Panc1 (cell line): ENCODE measurements at places on chromosomes 11 and 22.

- H3K27me3 ChIP-seq = no peaks in the 10 kb centered on the region
- H3K27ac ChIP-seq = peak overlapping the region; percentile 52
- no peak for DNase-seq
- H3K4me1 ChIP-seq = peaks cover 16% of the 10 kb centered on the region
- peak overlapping the region; percentile 89 for H3K4me3 ChIP-seq
Measured at GRCh38 chr11:130449996-130450769, 1.7 kb downstream of the ADAMTS15 start.

GRCh38 chr11:2509481-2510001, 64.7 kb downstream of the KCNQ1 start:
- H3K36me3 ChIP-seq = no peaks in the 10 kb centered on the region
- no peaks in the 10 kb centered on the region for H3K4me1 ChIP-seq
- no peak overlapping the region for H3K4me3 ChIP-seq
- H3K27ac ChIP-seq = no peak overlapping the region

DNA sequence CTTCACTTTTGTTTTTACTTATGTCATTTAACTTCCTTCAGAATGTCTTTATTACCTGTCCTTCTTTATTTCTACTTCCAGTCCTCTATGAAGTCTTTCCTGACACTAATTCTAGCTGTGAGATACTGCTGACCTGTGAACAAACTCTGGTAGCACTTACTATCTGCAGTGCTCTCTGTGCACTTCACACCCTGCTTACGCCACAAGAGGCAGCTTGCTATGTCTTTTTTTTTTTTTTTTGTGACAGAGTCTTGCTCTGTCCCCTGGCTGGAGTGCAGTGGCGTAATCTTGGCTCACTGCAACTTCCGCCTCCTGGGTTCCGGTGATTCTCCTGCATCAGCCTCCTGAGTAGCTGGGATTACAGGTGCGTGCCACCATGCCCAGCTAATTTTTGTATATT, 10.7 kb downstream of the STIM1 start:
- peaks cover 29% of the 10 kb centered on the region for H3K4me1 ChIP-seq
- DNase-seq = no peak
- no peak overlapping the region for H3K4me3 ChIP-seq
- H3K27me3 ChIP-seq = no peaks in the 10 kb centered on the region

DNA sequence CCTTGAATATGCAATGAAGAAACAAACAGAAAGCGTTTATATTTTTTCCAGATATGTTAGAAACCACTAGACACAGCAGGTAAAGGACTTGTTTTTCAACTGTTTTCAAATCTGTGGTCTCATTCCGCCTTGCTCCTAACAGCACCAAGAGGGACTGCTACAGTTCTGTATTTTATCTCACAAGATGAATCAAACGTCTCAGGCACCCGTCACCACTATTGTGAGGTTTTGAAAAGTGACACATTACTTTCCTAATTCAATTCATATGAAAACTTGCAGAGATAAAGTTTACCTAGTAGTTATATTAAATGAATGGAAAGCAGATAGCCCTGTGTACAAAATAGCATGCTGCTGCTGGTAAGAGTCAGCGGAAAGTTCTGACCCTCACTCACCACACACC, 386.3 kb downstream of the ETS1 start:
- H3K36me3 ChIP-seq = no peaks in the 10 kb centered on the region
- no peak for DNase-seq
- H3K4me1 ChIP-seq = no peaks in the 10 kb centered on the region
- no peak overlapping the region for H3K27ac ChIP-seq
- no peaks in the 10 kb centered on the region for H3K27me3 ChIP-seq

GRCh38 chr11:12999597-12999996, 9.5 kb upstream of the RASSF10 start:
- no peaks in the 10 kb centered on the region for H3K4me1 ChIP-seq
- no peak overlapping the region for H3K27ac ChIP-seq
- H3K27me3 ChIP-seq = peaks cover 17% of the 10 kb centered on the region

GRCh38 chr22:44160421-44160820, 20.3 kb upstream of the PARVG start:
- no peak overlapping the region for H3K27ac ChIP-seq
- no peak for DNase-seq
- no peaks in the 10 kb centered on the region for H3K27me3 ChIP-seq

DNA sequence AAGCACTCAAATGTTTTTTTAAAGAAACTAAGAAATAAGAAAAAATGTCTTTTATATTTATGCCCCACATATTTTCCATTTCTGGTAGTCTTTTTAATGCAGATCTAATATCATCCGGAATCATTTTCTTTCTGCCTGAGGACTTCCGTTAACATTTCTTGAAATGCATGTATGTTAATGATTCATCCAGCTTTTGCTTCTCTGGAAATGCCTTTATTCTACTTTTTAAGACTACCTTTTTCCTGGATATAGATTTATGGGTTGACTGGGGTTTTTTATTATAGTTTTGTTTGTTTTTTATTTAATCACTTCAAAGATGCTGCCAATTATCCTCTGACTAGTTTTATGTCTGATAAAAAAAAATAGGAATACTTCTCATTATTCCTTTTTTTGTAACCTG, 57.1 kb upstream of the LDLRAD3 start:
- H3K27ac ChIP-seq = no peak overlapping the region
- no peak for DNase-seq
- no peaks in the 10 kb centered on the region; the same call in 1 of the 2 replicates for H3K27me3 ChIP-seq

GRCh38 chr11:66562275-66562674, 6.1 kb downstream of the CTSF start:
- H3K4me3 ChIP-seq = no peak overlapping the region
- H3K27ac ChIP-seq = no peak overlapping the region
- H3K4me1 ChIP-seq = no peaks in the 10 kb centered on the region
- no peaks in the 10 kb centered on the region; the same call in 1 of the 2 replicates for H3K27me3 ChIP-seq
- no peaks in the 10 kb centered on the region for H3K36me3 ChIP-seq

DNA sequence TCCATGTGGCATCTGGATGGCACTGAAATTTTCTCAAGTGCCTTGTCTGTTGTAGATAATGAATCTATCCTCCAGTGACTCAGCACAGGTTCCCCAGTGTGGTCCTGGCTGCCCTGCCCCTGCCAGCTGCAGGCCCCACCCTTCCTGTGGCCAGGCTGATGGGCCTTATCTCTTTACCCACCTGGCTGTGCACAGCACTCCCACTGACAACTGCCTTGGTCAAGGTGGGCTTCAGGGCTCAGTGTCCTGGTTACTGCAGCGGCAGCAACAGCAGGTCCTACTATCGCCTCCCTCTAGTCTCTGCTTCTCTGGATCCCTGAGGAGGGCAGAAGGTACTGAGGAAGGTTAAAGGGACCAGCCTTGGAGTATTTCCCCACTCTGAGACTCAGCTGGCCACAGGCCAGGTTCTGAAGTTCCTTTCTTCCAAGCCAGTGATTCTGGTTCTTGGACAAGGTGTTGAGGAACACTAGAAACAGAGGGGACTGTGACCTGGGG, 3.1 kb downstream of the HMBS start:
- no peaks in the 10 kb centered on the region; the same call in 1 of the 2 replicates for H3K36me3 ChIP-seq
- H3K27me3 ChIP-seq = no peaks in the 10 kb centered on the region
- H3K4me3 ChIP-seq = no peak overlapping the region
- H3K4me1 ChIP-seq = peaks cover 17% of the 10 kb centered on the region
- no peak overlapping the region for H3K27ac ChIP-seq
- no peak for DNase-seq

DNA sequence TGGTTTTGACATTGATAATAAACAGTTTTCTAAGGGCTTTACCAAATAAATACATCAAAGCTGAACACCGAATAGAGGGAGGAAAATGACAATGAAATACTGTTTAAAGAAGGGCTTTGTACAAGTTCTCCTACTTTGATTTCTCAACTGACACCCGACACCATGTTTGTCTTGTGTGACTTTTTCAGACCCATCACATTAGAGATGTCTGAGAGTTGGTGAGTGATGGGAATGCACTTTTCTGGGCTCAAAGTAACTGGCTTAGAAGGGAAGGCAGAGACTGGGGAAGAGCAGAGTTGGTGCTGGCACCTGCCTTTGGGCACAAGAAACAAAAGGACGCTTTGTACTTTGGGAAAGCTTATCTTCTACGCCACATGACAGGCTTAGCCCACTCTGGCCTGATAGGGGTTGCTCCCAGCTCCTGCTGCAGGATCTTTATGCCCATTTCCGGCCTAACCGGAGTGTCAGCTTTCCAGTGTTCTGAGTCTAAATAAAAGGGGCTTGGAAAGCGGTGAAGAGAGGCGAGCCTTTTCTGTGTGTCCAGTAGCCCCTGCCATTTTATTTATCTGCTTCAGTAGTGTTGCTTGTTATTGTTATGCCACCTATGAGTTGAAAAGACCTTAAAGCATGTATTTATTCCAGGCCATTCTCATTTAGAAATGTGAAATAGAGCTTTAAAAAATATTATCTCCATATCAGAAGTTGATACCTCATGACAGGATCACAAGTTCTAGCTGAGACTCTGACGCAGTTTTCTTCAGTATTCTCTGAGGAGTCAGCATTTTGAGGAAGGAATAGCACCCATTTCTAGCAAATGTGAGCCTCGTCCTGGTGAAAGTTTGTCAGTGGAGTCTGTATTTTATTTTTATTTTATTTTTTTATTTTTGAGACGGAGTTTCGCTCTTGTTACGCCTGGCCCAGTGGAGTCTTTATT, 24.2 kb downstream of the KREMEN1 start:
- no peaks in the 10 kb centered on the region for H3K4me1 ChIP-seq
- no peak overlapping the region for H3K4me3 ChIP-seq
- no peaks in the 10 kb centered on the region for H3K27me3 ChIP-seq
- DNase-seq = no peak
- no peak overlapping the region for H3K27ac ChIP-seq

DNA sequence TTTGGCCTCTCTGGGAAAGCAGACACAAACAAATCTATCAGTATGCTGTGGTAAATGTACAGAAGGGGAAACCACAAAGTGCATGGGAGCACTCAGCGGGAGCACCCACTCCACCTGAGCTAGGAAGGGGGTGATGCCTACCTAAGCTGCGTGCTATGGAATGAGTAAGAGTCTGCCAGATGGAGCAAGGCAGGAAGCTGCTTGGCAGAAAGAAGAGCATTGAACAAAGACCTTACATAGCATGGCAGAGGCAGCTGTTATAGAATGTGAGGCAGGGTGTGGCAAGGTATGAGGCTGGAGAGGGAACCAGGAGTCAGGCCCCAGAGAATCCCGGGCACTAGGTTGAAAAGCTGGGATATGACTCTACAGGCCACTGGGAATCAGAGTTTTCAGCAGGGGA, 13.8 kb upstream of the MTFP1 start:
- no peaks in the 10 kb centered on the region for H3K27me3 ChIP-seq
- H3K27ac ChIP-seq = no peak overlapping the region
- H3K4me1 ChIP-seq = no peaks in the 10 kb centered on the region
- no peak overlapping the region for H3K4me3 ChIP-seq

GRCh38 chr22:38180841-38181452, 683 bp downstream of the PLA2G6 start:
- peak overlapping the region; percentile 96 for H3K27ac ChIP-seq
- H3K4me3 ChIP-seq = peak overlapping the region; percentile 59
- peaks cover 45% of the 10 kb centered on the region for H3K4me1 ChIP-seq
- H3K36me3 ChIP-seq = no peaks in the 10 kb centered on the region
- no peaks in the 10 kb centered on the region for H3K27me3 ChIP-seq

DNA sequence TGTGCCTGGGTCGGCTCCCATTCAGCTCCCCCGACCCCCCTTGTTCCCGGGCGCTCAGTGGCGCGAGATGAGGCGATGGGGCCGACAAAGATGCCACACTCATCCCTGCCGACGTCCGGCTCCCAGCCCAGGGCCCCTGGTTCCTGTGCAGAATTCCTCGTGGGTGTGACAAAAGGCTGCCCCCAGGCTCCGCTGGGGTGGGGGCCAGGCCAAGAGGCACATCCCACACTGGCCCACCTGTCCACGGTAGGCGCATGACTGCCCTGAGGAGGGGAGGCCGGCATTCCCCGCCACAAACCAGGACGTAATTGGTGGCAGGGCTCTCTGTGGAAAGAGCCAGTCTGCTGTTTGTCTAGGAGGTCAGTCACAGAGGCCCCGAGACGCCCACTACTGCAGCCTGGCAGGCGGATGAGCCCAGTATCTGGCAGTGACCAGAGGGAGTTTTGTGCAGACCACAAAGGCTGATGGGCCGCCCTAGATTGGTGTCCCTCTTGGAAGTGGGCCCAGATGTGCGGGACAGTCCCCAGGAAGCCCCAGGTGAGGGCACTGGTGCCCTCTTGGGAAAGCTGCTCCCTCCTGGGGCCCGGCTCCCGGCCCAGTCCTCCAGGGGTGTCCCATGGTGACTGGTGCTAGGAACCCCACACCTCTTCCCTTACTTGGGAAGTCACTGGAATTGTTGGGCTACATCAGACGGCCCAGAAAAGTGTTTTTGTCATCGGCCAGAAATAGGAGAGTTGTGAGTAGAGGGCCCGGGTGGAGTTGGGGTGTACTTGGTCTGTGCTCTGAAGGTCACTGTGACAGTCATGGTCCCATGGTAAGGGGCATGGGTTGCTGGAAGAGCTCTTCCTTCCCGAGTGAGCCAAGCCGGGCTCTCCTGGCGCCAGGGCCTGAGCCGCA, 5.8 kb downstream of the CCND1 start:
- peaks cover 22% of the 10 kb centered on the region for H3K36me3 ChIP-seq
- peak overlapping the region; percentile 34; the same call in 1 of the 2 replicates for H3K27ac ChIP-seq
- H3K27me3 ChIP-seq = no peaks in the 10 kb centered on the region
- no peak overlapping the region for H3K4me3 ChIP-seq
- DNase-seq = no peak
- H3K4me1 ChIP-seq = peaks cover 28% of the 10 kb centered on the region

GRCh38 chr11:116049383-116049782, 545.2 kb upstream of the CADM1 start:
- peaks cover 6% of the 10 kb centered on the region for H3K27me3 ChIP-seq
- H3K4me1 ChIP-seq = no peaks in the 10 kb centered on the region
- DNase-seq = no peak
- no peak overlapping the region for H3K27ac ChIP-seq

DNA sequence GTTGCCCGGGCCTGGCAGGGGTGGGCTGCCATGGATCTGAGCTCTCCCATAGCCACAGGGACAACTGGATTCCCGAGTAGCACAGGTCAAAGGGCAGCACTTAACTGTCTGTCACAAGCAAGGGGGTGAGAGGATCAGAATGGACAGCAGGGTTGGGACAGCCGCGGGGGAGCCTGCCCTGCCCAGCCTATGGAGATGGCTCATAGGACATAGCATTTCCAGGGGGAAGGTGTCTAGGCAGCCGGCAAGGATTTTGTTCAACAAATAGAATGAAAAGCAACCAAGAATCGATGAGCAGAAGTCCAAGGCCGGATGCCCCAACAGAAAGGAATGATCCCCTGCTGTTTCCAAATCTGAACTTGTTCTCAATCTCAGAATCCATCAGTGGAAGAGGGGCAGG, 92.9 kb downstream of the RPS6KA4 start:
- no peaks in the 10 kb centered on the region for H3K36me3 ChIP-seq
- H3K4me3 ChIP-seq = no peak overlapping the region
- peaks cover 6% of the 10 kb centered on the region; the same call in 1 of the 2 replicates for H3K27me3 ChIP-seq
- DNase-seq = no peak

DNA sequence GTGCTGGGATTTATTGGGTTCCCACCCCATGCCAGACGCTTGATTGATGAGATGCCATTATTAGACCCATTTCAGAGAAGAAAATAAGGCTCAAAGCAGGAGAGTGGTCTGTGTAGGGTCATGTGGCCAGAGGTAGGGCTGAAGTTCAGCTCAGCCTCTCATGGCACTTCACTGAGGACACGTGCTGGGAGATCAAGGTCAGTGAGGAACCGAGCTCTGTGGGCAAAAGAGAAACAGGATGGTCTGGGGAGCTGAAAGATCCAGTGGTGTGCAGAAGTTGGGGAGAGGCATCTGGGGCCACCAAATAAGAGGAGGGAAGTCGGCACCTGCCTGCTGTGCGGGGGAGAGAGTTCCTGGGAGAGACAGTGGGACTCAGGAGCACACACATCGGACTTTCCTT, 19.6 kb downstream of the RHOD start:
- H3K27ac ChIP-seq = no peak overlapping the region
- H3K36me3 ChIP-seq = no peaks in the 10 kb centered on the region
- DNase-seq = no peak
- no peaks in the 10 kb centered on the region for H3K27me3 ChIP-seq
- no peaks in the 10 kb centered on the region; the same call in 1 of the 2 replicates for H3K4me1 ChIP-seq

GRCh38 chr11:68374531-68374930, 62.1 kb downstream of the LRP5 start:
- peaks cover 84% of the 10 kb centered on the region for H3K4me1 ChIP-seq
- no peak for DNase-seq
- peak overlapping the region; percentile 81 for H3K27ac ChIP-seq
- no peaks in the 10 kb centered on the region for H3K36me3 ChIP-seq
- no peak overlapping the region for H3K4me3 ChIP-seq
